ENCODE measurements at places on chromosomes 5 and 9.

DNA sequence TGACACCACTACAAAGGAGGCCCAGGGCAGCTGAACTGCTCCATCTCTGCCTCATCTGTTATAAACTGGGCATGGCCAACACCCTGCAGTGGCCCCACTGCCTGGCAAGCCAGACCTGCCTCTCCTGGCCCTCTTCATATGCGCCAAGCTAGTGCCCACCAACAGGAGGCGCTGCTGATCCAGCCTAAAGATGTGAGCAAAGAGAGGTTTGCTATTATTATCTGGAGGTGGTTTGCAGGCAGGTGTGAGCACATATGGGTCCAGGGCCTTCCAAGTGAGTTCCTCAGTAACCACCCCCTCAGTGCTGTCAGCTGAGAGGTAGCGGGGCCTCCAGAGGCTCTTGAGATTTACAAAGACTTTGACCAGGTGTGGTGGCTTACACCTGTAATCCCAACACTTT, 232.2 kb downstream of the SYK start:
- no peak for DNase-seq
- H3K27me3 ChIP-seq: no peaks in the 10 kb centered on the region
- H3K36me3 ChIP-seq: no peaks in the 10 kb centered on the region
- no peak overlapping the region for H3K27ac ChIP-seq
- peaks cover 9% of the 10 kb centered on the region for H3K4me1 ChIP-seq

GRCh38 chr5:102853680-102854079, 98.6 kb downstream of the PAM start:
- no peaks in the 10 kb centered on the region for H3K27me3 ChIP-seq
- no peak overlapping the region for H3K4me3 ChIP-seq
- no peak for DNase-seq
- H3K36me3 ChIP-seq: no peaks in the 10 kb centered on the region
- H3K4me1 ChIP-seq: no peaks in the 10 kb centered on the region
- no peak overlapping the region for H3K27ac ChIP-seq

- no peaks in the 10 kb centered on the region for H3K4me1 ChIP-seq
- no peak overlapping the region for H3K4me3 ChIP-seq
- no peaks in the 10 kb centered on the region for H3K36me3 ChIP-seq
- H3K27ac ChIP-seq: no peak overlapping the region
- no peaks in the 10 kb centered on the region for H3K27me3 ChIP-seq
These were observed 700.5 kb upstream of the MEF2C start for GRCh38 chr5:89583534-89583933.

GRCh38 chr5:150650021-150651006, 9.9 kb downstream of the SYNPO start:
- H3K4me3 ChIP-seq: no peak overlapping the region
- H3K27ac ChIP-seq: peak overlapping the region; percentile 99
- no peaks in the 10 kb centered on the region for H3K27me3 ChIP-seq
- peaks cover 17% of the 10 kb centered on the region for H3K36me3 ChIP-seq
- DNase-seq: peak; percentile 69

GRCh38 chr9:130185490-130186031, 13.4 kb downstream of the NCS1 start:
- H3K27me3 ChIP-seq: no peaks in the 10 kb centered on the region
- no peak for DNase-seq
- no peak overlapping the region for H3K4me3 ChIP-seq
- H3K36me3 ChIP-seq: no peaks in the 10 kb centered on the region
- no peaks in the 10 kb centered on the region for H3K4me1 ChIP-seq

GRCh38 chr5:37814699-37815098, 25.1 kb downstream of the GDNF start:
- DNase-seq: no peak
- H3K4me1 ChIP-seq: no peaks in the 10 kb centered on the region
- no peaks in the 10 kb centered on the region for H3K27me3 ChIP-seq
- H3K27ac ChIP-seq: no peak overlapping the region
- H3K36me3 ChIP-seq: no peaks in the 10 kb centered on the region

DNA sequence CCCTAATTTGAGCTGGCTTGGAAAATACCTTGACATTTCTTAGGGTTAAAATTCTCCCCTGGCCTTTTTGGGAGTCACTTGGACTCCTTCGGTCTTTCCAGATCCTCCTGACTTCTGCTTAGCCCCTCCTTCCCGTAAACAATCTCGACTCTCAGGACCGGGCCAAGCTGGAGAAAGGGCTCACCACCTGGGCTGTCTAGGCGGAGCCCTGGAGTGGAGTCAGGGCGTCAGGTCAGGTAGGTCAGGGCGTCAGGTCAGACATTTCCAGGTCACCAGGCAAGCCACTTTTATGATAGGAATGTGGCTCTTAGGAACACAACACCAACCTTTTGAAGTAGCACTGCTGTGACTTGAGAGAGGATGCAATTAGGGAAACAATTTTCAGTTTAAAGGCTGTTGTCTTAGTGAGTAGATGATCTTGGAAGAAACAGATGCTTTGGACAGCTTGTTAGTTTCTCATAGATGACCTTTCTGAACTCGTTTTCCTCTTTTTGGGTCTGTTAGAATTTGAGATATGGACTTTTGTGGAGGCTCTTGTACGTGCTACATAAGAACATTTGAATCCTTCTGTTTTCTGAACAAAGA, 12.8 kb downstream of the OSTF1 start:
- no peaks in the 10 kb centered on the region for H3K36me3 ChIP-seq
- H3K4me3 ChIP-seq: no peak overlapping the region
- DNase-seq: no peak
- no peaks in the 10 kb centered on the region for H3K27me3 ChIP-seq
- no peaks in the 10 kb centered on the region for H3K4me1 ChIP-seq
- H3K27ac ChIP-seq: no peak overlapping the region

- H3K4me1 ChIP-seq: peaks cover 31% of the 10 kb centered on the region
- DNase-seq: no peak
- peaks cover 7% of the 10 kb centered on the region for H3K36me3 ChIP-seq
- no peak overlapping the region for H3K4me3 ChIP-seq
- no peaks in the 10 kb centered on the region for H3K27me3 ChIP-seq
These were observed 3.1 kb downstream of the GTF3C4 start for GRCh38 chr9:132673355-132673754.

DNA sequence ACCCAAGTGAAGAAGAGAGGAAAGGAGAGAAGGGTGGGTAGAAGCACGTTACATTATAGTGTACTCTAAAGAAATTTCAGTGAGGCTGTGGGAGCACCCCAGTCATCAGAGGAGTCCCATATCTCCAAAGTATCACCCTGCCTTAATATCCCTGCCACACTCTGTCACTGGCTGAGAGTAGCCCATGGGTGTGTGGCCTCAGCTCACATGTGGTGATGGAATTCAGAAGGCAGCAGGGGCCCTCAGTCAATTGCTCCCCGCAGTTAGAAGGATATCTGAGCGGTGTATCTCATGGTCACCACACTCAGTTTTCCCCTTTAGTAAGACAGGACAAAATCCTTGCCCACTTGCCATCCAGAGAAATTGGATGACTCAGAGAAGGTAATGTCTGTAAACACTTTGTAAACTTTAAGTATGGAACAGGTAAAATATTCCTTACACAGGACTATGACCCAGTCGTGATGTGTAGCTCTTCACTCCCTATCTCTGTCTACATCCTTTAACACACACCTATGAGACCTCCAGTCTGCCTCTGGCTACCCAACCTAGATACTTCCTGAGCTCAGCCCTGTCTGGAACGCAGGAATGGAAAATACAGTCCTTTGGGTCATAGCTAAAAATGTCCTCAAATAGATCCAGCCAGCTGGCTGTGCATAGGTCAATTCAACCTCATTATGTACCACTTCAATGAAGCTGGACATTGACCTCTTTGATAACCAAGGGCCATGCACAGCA, 24.3 kb upstream of the PLIN2 start:
- no peak overlapping the region for H3K4me3 ChIP-seq
- H3K27ac ChIP-seq: no peak overlapping the region
- no peaks in the 10 kb centered on the region for H3K27me3 ChIP-seq
- DNase-seq: no peak
- peaks cover 2% of the 10 kb centered on the region for H3K4me1 ChIP-seq
- H3K36me3 ChIP-seq: no peaks in the 10 kb centered on the region

All from heart left ventricle (tissue), 16 donors.